ENCODE measurements at places on chromosomes 4 and X. TPM values are rescaled to one million over a fixed set of nuclear protein-coding genes. Genes with fewer than 3 reads are reported as not detected.

GAGE12J gene
- polyA plus RNA-seq: not detected

PPP1R2C gene
- not detected for polyA plus RNA-seq

OTOP1 gene
- not detected for polyA plus RNA-seq

MND1 gene
- polyA plus RNA-seq: not detected

SMARCA1 gene
- 24.0 TPM for polyA plus RNA-seq

RPL36A gene
- polyA plus RNA-seq: 3,463 TPM

NUP62CL gene
- polyA plus RNA-seq: 4.0 TPM

GAGE12F gene
- polyA plus RNA-seq: not detected

Data from adipose tissue (tissue), 3 donors.